Thyroid gland (tissue), 4 donors: ENCODE measurements at places on chromosomes 5 and 9.
A peak's percentile ranks its signal among the peaks of the same experiment; 100 is the strongest.

DNA sequence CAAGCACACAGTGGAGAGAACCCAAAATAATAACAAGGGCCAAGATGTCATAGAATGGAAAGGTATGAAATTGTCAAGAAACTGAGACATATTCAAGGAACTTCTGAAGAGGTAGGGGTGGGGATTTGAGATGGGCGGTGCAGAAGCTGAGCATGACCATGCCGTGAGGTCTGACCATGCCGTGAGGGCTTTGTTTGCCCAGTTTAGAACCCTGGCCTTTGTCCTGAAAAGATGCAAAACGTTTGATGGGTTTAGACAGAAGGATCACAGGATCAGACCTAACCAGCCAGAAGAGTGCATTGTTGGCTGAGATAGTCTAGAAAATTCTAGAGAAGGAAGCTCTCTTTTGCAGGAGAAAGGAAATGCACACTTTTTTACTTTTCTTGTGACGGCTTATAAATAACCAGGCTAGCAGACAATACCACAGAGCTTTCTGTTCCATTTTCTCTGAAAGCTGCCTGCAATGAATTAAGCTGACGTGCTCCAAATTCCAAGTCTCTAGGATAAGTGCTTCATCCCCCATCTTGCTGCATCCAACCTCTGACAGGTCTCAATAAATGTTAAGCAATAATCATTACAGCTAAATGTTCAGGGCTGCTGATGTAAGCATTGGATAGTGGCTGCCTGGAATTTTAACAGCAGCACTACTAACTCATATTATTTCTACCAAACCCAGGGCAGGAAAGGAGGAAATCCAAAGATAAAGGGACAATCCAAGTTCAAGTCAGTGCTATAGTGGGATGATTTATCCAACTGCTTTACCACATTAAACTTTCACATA, 110.9 kb upstream of the IL6ST start:
- DNase-seq, result no peak

GRCh38 chr9:129938291-129938979, 103.2 kb downstream of the USP20 start:
- DNase-seq, result no peak

DNA sequence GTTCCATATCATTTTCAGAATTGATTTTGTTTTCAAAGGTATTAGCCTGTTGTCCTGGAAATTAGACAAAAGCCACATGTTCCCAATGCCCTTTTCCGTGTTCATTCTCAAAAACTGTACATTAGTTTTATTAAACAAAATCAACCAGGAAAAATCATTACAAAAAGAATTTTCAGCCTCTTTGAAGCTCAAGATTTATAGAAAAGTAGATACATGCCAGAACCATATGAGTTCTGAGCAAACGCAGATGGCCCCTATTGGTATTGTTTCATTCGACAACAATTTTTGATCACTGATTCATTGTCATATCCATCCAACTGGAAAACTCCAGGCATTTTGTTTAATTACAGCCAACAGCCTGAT, 148.5 kb upstream of the GRAMD2B start:
- DNase-seq, result no peak

- DNase-seq, result no peak
Observed at GRCh38 chr5:20617841-20618240, 629.8 kb upstream of the CDH18 start.

DNA sequence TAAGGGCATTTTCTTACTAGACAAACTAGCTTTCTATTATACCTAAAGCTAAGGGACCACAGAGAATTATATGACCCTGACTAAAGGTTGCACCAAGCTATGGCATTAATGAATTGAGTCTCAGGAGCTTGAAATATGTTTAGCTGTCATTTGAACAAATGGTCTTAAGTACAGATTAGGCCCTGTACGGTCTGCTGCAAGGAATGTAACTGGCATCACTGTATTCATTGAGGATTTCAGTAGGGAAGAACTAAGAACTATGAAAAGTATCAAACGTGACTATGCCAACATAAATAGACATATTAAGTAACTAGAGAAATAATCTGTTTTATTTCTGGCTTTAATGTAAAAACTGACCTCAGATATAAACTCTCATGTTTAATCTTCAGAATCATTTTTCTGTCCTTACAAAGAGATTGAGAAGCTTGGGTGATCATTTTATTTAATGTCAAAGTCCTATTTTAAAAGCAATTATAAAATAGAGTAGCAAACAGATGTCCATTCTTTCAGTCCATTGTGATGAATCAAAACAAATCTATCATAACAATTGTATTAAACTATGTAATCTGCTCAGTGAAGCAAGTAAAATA, 845.9 kb downstream of the MAT2B start:
- no peak for DNase-seq

GRCh38 chr9:123437201-123437600, 81.2 kb downstream of the CRB2 start:
- DNase-seq, result no peak

GRCh38 chr5:154397652-154398406, 48.0 kb upstream of the SAP30L start:
- DNase-seq, result peak; percentile 43

DNA sequence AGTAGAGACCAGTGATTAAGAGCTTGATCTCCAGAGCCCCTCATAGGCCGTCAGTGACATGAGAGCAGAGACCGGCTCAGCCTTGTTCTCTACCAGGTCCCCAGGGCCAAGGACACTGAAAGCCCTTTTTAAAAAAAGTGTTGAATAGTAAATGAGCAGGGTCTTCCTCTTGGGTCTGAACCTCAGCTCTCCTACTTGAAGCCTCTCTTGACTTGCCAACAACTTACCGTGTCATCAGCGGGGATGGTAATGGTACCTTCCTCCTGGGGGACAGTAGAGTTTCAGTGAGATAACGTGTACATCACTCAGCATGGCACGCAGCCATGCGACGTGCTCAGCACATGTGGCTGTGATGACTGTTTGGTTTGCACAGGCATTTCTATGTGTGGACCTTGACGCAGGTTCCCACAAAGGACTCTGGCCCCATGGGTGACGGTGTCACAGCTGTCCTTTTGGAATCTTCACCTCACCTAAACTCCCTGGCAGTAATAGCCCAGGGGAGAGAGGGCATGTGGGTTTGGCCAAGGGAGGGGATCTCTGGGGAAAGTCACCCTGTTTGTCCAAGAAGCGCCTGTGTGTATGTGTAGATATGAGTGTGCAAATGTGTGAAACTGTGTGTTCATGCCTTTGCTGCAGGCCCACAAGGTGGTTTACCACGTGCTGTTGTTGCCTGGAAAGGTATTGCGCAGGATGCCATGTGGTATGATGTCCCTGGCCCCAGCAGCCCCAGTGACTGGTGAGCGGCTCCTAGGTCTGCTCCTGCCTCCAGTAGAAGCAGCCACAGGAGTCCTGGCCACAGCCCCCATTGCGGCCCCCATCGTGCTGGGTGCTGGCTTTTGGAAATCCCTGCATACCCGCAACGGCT, 18.7 kb downstream of the ERGIC1 start:
- DNase-seq, result no peak

- DNase-seq, result no peak
Observed at GRCh38 chr5:154146409-154146808, 44.1 kb upstream of the GALNT10 start.
